ENCODE measurements at places on chromosomes 3 and 15.

- DNase-seq = no peak
Observed at GRCh38 chr15:40097096-40097967, 11.3 kb downstream of the BMF start.

DNA sequence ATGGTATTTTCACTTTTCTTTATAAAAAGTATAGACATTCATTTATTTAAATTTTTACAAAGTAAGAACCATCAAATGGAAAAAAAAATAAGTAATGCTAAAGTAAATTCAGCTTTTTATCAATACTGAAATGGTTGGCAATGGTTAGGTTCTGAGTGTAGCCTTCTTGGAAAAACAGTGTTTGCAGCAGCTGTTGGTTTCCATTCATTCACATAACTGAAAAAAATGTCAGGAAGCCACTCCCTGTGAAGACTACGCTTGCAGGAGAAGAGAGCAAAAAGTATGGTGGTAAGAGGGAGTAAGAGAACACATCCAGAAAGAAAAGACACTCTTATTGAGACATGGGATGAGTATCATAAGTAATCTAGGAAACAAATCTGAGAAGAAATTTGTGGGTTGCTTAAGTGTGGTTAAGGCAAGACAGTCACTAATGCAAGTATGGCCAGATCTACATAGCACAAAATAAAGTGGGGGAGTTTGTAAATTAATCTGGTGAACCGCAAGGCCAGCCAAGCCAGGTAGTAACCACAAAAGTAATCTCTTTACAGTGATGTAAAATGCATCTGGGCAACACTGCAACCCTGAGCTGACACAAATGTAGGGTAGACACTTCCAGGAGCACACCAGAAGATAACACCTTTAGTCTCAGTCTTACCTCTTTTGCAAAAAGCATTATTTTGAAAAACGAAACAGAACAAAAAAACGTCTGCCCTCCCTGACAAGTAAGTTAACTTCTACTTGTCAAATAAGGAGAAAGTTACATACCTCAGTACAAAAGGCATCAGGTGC, 133.7 kb downstream of the IGSF11 start:
- no peak for DNase-seq

DNA sequence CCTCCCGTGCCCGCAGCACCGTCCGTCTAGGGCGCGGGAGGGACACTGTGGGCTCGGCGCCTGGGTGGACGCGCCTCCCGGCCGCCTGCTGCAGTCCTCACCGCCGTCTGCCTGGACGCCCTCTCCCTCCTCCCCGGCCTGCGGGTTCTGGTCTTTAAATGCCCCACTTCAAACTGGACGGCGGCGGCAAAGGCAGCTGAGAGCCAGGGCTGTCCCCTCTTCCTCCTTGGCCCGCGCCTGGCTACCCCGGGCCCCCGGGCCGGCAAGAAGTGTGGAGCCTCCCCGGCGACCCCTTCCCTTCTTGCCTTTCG, 426 bp downstream of the CBLB start:
- DNase-seq = no peak

DNA sequence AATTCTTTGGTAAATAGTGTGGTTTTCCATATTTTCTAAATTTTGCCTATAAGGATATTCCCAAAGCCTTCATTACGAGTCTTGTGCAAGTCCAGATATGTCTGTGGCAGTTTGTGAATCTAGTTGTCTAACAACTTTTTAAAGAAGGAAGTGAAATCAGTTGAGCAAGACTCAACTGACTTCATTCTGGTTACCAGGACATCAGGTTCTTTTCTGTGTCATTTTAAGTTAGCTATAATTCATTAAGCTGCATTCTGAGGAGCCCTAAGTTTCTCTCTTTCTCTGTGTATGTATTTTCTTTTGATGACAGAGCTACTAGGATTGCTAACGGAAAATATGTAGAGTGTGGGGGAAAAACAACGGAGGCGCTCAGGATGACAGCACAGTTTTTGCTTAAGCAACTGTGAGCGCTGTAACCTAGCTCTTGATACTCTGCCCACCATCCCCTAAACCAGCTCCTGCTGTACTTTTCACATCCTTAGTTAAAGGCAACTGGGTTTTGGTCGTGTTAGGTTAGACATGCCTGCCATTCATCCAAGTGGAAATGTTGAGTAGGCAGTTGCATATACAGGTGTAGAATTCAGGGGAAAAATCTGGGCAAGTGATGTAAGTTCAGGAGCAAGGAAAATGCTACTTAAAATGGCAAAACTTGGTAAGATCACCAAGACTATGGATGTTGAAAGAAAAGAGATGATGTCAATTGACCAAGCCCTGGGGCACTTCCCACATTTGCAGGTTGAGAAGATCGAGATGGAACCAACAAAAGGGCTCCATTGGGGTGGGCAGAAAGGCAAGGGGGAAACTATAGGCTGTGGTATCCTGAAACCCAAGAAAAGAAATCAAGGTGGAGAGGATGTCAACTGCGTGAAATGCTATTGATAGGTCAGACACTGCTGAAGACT, 9.2 kb downstream of the MFSD1 start:
- no peak for DNase-seq

DNA sequence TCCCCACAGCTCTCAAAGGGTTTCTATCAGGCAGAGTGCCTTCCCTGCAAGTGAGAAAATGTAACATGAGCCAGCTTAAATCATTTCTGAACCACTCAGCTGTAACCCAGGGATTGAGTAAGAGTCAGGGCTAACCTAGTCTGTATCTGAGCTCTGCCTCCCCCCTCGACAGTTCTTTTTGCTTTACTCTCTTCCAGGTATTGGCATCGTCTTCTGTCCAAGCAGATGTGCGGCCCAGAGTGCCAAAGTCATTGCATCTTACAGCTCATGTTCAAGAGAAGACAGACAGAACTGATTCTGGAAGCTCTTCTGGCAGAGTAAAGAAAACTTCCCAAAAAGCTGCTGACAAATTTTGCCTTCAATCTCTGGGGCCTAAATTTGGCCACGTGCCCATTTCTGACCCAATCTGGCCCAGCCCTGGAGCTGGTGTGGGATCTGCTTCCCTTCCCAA, 74.8 kb downstream of the ABHD5 start:
- no peak for DNase-seq

DNA sequence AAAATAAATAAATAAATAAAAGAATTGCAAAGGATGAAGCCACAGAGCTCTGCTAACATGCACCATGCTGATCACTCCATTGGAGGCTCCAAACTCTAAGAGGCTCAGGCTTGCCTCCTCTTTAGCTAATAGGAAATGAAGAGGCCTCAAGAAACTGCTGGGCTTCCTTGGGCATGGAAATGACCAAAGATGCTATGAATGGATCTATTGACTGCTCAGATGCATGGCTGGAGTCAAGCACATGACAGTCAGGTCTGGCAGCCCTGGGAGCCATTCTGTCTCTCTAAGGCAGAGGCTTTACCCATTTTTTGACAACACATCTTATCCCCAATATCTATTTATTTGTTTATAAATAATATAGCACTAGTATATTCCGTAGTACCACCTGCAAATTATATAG, 5.3 kb upstream of the LIPC start:
- DNase-seq = no peak

- no peak for DNase-seq
Observed at GRCh38 chr15:96245252-96245651, 85.2 kb upstream of the NR2F2 start.

GRCh38 chr3:16378920-16379319, 113.9 kb downstream of the OXNAD1 start:
- DNase-seq = no peak

DNA sequence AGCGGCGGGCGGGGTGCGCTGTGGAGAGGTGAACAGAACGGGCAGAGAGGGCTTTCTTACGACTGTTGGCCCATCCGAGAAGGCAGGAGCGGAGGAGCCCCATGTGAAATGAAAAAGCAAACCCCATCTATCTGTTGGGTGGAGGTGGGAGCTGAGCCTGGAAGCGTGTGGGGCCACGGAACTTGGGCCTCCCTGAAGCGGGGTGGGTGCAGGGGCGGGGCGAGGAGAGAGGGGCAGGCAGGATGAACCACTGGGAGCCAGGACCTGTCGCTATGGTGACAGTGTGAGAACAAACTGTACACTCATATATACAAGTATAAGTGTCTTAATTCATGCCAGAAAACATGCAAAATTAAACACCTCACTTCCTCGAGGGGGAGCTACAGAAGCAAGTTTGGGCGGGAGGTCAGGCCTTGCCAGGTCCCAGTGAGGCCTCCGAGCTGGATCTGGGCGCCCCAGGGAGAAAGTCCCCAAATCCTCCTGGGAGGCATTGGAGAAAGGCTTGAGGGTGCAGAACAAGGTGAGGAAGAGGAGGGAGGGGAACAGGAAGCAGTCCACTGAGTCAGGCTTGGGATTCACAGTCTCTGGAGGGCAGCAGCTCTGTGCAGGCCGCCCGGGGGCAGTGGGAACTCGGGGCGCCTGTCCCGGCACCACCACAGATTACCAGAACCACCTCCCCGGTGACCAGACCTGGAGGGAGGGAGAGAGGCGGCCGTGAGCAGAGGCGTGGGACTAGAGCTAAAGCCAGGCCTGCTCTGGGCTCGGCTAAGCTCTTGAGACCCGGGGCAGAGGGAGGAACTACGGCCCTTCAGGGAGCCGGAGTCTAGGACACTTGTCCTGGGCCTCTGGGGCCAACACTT, 34.8 kb downstream of the RBPMS2 start:
- no peak for DNase-seq

- no peak for DNase-seq
Observed at GRCh38 chr15:55484917-55485672, 22.9 kb downstream of the DNAAF4 start.
